ENCODE measurements at places on chromosomes 1 and 21.
A peak's percentile ranks its signal among the peaks of the same experiment; 100 is the strongest.

DNA sequence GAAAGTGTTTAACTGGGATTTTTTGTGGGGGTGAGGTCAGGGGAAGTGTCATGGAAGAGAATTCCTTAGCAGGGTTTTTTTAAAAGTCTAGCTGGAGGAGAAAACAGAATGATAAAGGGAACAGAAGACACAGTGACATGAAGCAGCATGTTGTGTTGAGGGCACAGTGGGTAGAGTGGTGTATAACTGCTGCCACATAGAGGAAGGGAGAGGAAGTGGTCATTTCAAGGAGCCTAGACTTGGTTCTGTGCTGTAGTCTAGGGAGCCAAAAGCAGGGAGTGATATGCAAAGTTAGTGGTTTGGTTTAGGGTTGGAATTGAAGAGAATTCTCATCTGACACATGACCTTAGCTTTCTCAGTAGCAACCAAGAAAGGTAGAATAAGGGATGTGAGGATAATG, 10.2 kb downstream of the EEIG2 start:
- DNase-seq = no peak

DNA sequence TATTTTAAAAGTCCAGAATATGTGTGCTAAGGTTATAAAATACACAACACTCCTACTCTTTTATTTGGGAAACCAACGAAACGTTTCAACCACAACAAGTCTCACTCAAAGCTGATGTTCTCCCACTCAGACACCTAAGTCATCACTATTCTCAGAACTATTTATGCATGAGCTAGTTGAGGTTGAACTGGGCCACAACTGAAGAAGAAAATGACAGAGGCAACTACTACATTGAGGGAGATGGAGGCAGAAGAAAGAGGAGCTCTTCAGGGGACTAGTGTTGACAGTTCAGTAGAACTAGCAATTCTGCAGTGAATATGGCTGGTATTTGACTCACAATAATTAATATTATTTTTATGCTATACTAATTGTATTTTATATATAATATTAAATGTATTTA, 198.2 kb downstream of the SEC16B start:
- DNase-seq = no peak

- no peak for DNase-seq
Observed at GRCh38 chr1:46718340-46718726, 581 bp downstream of the EFCAB14 start.

DNA sequence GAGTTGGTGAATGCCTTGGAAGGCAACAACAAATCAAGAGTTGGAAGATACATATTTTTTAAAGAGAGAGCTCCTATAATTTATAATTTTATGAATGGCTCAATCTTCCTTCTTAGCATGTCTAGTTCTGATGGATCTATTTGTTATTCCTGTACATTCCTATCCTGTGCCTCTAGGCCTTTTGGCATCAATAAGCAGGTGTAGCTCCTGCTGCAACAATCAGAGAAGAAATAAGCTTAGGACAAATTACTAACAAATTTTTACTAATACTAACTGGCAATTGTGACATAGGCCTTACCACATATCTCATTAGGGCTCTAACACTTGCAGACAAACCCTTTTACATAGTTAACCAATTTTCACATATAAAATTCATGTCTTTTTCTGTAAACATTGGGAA, 682.0 kb downstream of the LTN1 start:
- no peak for DNase-seq

- DNase-seq = no peak
Observed at GRCh38 chr1:38715415-38715814, 144.2 kb downstream of the RRAGC start.

DNA sequence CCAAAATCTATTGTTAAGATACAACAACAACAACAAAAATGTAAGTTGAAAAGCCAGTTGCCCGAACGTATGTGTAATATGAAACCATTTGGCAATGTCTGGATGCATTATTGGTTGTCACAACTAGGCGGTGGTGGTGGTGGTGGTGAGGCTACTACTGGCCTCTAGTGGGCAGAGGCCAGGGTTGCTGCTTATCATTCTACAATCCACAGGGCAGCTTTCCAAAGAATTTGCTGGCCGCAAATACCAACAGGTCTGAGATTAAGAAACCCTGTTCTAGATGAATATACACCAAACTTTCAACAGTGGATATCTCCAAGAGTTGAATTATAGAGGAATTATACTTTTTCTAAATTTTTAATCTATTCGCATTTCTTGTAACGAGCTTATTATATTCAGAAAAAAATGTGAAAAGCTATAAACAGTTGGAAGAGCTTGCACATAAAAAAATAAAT, 26.8 kb upstream of the ZNF697 start:
- DNase-seq = peak; percentile 69

- no peak for DNase-seq
Observed at GRCh38 chr1:26112407-26112775, 767 bp downstream of the PDIK1L start.

DNA sequence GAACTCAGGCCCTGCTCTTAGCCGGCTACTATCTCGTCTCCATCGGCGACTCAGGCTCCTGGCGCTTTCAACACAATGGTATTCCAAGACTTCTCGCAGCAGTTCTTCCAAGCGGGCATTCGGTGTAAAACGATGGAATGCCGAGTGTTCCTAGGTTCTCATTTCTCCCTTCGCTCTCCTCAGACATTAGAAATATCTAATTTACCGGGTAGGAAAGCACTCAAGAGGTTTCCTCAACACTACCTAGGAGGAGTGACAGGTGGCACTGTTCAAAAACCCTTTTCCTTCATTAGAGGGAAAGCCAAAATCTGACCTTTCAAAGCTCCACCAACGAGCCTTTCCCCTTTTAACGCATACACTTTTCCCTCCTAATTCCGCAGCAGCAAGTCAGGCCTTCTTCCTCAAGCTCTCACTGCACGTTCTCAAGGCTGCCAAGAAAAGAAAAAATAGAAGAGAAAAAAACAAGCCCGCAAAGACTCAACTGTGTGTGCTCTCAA, 601 bp downstream of the UBE2G2 start:
- no peak for DNase-seq

DNA sequence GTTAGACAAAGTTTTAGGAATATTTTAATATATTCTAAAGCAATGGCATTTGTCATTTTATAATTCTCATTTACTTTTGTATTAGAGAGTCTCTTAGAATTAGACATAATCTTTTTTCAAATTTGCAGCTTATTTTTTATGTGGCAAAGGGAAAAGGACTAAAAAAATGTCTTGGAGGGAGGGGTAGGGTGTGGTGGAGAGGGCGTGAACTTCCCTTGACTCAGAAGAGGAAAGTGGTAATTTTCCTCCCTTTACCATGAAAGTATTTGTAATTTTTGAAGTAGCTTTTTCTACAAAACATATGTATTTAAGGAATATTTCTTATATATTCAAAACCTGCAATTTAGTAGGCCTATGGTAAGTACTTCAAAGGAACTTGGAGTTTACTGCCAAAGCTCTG, 6.9 kb upstream of the RABGAP1L start:
- DNase-seq = no peak

GRCh38 chr1:226064816-226065248, 2.3 kb downstream of the H3-3A start:
- peak; percentile 61 for DNase-seq

- peak; percentile 52 for DNase-seq
Observed at GRCh38 chr1:6348511-6349191, 44.9 kb downstream of the ACOT7 start.

- DNase-seq = peak; percentile 27
Observed at GRCh38 chr1:245091171-245091621, 63.6 kb upstream of the KIF26B start.

- DNase-seq = no peak
Observed at GRCh38 chr1:178232949-178233348, 139.0 kb downstream of the RASAL2 start.

- no peak for DNase-seq
Observed at GRCh38 chr1:1914971-1915692, at the start of gene CALML6. TSS of gene CALML6 (plus strand) at chr1:1915260. CDS start at chr1:1915281, 21 bp downstream.

All from brain microvascular endothelial cell (primary cell).